MV-4-11 (cell line): ENCODE measurements at places on chromosomes 6 and 20.
A peak's percentile ranks its signal among the peaks of the same experiment; 100 is the strongest.

- DNase-seq, result no peak
Observed at GRCh38 chr6:39493174-39493573, 170.7 kb upstream of the KCNK16 start.

- DNase-seq, result no peak
Observed at GRCh38 chr6:152749336-152749735, 1.3 kb upstream of the VIP start.

GRCh38 chr6:83127976-83128375 is 60.5 kb downstream of the DOP1A start:
- DNase-seq, result no peak

DNA sequence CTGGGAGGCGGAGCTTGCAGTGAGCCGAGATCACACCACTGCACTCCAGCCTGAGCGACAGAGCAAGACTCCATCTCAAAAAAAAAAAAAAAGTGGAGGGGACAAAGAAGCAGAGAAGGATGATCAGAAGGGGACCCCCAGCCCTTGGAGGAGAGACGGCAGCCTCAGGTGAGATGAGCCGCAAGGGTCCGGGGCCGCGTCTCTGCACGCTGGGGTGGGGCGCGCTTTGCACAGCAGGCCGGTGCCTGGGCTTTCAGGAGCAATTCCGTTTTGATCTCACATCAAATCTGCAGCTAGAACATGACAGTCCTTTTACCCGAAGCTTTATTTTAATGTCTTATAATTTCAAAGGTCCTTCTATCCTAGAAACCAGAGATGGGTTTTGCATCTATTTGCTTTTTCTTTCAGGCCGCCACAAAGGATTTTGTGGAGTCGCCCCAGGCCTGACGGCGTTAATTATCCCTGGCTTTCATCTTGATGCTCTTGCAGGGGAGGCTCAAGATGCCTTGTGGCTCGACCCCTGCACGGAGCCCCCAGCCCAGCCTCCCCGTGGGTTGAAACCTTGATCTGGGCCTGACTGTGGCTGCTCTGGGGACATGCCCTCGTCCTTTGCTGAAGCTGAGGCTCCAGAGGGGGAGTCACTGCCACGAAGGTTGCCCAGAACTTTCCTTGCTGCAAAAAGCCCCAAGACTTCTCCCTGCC is 17.3 kb downstream of the HRH3 start:
- no peak for DNase-seq

GRCh38 chr6:28758046-28758817 is 165.6 kb downstream of the TRIM27 start:
- DNase-seq, result peak; percentile 25

- no peak for DNase-seq
Observed at GRCh38 chr20:24405810-24406209, 63.6 kb upstream of the SYNDIG1 start.

GRCh38 chr6:104500265-104500664 is 359.5 kb downstream of the HACE1 start:
- no peak for DNase-seq

GRCh38 chr6:36546308-36546919 is 865 bp downstream of the STK38 start:
- DNase-seq, result no peak

- DNase-seq, result no peak
Observed at GRCh38 chr6:35027807-35028206, 113.3 kb downstream of the TCP11 start.

DNA sequence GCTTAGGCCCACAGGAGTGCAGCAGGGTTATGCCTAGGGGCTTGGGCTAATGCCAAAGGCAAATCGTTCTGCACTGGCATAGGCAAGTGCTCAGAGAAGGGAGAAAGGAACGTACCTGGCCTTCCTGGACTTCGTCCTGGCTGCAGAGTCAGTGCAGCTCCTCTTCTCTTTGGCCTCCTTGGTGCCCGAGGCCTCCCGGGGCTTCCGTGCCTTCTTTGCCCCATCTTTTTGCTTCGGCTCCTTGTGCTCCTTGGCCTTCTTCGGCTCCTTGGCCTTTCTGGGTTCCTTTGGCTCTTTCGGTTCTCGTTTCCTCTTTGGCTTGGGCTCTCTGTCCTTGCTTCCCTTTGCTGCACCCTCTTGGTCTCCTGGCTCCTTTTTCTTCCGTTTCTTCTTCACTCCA is 85.2 kb downstream of the CHD6 start:
- peak; percentile 61 for DNase-seq

- DNase-seq, result no peak
Observed at GRCh38 chr20:25221592-25222460, 26.1 kb upstream of the PYGB start.

GRCh38 chr6:137708481-137708880 is 158.6 kb upstream of the TNFAIP3 start:
- DNase-seq, result no peak

DNA sequence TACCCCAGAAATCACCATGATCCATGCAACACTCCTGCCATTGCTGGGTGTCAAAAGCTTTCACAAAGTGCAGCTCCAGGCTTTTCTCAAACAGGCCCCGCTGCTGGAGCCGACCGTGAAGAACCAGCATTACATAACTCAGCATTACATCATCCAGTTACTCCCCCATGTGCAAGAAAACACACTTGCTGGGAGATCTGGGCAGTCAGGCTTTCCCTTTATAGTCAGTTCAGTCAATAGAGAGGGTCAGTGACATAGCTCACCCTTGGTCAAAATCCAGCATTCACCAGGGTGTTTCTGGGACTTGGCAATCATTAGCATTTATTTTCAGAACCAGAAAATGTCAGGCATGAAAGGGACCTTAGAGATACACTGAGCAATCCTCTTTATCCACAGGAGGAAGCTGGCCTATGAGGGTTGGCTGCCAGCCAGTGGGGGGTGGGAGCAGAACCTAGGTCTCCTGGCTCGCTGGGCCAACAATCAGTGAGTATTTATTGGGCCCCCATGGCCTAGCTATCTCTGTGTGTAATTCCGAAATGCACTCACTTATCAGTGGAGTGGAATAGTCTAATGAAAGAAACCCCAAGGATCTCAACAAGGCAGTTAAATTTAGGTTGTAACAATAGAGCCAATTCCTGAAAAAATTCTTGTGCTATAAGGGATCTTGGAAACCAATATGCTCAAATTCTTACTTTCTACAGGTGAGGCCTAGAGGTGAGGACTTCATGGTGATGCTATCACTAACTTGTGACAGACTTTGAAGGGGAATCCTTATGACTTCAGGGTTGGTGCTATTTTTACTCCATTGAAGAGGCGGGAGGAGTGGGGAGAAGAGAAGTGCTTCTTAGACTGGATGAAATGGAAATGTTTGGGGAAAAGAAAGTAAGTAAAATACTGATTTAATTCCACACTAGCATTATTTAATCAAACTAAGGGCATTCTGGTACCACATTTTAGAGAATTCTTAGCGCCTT is 54.6 kb downstream of the LYRM4 start:
- DNase-seq, result peak; percentile 79

DNA sequence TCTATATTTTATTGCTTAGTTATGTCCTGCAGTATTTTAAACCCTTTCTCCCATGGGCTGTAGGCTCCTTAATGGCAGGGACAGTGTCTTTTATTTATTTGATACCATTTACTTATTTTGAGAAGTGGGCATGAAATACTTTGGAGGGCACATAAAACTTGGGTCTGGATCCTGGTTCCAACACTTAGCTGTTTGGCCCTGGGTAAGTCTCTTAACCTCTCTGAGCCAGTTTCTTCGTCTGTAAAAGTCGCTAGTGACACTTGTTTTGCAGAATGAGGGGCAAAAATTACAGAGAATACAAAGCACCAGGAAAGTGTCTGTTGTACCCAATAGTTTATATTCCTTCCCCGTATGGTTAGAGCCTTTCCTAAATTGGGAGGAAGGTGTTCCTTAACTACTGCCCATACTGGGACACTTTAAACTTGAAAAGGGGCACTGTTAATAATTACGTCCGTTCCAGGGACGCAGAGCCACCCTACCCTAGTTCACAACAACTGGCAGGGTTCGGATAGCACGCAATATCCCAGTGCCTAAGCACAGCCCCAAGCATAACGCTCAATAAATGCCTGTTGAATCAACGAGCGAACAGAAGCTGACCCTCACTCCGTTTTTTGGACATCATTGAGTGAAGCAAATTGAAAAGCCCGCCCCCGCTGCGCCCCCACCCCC is 6.0 kb upstream of the ARMC12 start:
- DNase-seq, result no peak

GRCh38 chr6:134288538-134289203 is 29.2 kb downstream of the SGK1 start:
- peak; percentile 87 for DNase-seq

DNA sequence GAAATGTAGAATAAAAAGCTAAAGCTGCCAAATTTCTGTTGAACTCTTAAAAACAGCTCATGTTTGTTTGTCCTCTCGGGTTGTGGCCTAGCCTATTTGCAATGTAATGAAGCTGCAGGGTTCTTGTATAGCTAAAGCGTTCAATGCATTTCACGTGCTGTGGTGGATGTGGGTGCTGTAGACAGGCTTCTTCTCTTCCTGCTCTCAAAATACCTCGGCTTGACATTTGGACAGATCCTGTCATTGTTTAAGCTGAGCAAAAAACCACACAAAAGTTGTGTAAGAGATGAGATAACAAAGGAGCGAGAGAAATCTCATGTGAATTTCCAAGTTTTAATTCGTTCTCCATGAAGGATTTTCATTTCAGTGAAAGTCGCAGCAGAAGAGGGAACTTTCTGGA is 196.3 kb upstream of the UST start:
- peak; percentile 81 for DNase-seq

DNA sequence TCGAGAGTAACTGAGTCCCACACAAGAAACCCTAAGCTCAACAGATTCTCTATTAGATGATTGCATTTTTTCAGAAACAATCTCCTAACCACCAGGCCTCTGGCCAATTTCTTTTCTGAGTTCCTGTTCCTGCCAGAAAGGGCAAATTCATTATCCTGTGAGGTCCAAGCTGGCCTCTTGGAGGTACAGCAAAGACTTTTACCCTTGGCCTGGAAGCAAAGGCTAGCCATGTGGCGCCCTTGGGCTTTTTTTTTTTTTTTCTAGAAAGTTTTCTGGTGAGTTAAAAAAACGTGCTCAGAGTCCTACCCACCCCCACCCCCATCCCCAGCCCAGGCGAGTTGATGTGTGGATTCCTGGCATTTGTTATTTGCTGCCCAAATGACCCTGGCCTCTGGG is 59.0 kb upstream of the EEF1A1 start:
- DNase-seq, result peak; percentile 60

DNA sequence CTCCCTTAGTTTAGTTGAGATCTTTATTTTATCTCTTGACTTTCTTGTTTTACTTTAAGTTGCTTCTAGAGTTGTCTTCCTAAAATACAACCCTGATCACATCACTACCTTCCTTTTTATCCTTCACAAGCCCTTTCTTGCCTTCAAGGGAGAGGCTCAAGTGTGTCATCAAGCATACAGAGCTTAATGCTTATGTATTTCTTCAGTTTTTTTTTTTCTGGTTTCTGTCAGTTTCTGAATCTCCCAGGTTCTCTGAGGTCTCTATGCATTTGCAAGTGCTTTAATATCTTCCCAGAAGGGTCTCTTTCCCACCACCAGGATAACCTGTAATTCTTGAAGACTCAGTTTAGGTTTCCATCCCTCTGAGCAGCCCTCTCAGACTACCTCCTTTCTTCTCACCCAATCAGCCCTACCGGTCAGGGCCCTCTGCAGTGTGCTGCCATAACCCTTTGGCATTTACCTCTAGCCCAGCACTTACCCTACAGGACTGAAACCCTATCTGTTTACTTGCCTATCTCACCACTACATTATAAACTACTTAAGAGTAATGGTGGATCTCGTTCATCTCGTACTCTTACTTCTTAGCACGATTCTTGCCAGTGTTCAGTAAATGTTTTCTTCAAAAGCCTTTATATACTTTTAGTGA is 36.9 kb downstream of the EYA4 start:
- DNase-seq, result no peak

- DNase-seq, result no peak
Observed at GRCh38 chr6:168870982-168871381, 382.7 kb downstream of the THBS2 start.

DNA sequence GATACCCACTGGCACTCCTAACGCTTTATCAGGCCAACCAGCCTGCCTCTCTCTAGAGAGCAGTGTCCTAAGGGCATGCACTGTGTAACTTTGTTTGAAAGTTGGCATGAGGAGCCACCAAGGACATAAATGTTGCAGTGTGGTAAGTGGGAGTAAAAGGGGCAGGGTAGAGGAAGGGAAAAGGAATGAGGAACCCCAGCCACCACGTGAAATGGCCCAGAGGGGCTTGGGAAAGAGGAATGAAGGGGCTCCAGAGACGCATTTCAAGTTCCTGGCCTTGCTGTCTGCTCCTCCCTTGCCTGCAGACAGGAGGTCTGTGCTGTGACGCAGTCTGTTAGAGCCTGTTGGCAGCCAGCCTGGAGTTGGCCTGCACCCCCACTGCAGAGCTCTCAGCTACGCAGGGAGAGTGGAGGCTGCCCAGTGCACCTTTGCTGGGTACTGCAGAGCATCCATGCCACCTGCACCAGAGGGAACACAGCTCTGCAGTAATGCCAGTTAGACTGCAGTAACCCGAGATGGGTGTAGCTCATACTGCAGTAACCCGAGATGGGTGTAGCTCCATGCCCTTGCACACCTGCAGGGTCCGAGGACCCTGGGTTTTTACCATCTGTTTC is 86.8 kb upstream of the SNAP25 start:
- no peak for DNase-seq

DNA sequence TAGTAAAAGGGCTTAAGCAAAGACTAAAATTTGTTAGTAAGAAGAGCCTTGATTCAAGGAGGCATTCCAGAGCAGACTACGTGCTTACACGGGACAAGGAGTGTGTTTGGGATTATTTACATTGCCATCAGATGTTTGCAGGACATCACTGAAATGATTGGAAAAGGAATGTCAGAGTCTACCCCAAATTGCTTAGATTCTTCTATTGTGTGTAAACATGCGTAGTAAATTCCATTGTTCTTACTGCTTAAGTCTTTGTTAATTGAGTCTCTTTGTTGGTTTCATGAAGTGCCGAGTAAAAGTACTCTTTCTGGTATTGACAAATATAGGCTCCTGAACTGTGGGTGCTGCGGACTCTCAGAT is 60.5 kb downstream of the CD83 start:
- DNase-seq, result no peak

- no peak for DNase-seq
Observed at GRCh38 chr6:609905-610304, 47.0 kb downstream of the HUS1B start.

DNA sequence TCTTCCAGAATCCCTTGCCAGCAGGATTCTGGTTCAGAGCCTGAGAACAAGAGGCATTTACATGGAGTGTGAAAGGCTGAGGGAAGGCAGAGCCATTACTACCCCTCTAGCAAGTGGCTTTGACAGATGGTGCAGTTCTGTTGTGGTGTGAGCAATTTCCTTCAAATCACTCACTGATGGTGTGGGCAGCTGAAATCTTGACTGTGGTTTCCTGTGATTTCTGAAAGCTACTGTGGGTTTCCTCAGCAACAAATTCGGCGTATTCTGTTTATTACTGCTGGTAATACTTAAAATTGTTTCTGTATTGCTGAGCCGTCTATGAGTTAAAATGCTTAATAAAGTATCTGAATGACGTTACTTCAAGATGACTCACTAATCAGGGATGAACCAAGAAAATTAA is 181.5 kb upstream of the TCF21 start:
- peak; percentile 49 for DNase-seq

DNA sequence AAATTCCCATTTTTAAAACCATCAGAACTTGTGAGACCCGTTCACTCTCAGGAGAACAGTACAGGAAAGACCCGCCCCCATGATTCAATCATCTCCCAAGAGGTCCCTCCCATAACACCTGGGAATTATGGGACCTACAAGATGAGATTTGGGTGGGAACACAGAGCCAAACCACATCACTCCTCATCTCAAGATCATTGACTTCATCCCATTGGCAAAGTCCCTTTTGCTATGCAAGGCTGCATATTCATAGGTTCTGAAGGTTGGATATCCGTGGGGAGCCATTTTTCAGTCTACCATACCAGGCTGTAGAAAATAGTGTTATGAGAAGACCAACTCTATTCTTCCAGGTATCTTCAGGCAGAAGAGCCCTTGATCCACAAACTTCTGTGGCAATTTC is 219.1 kb downstream of the DOK5 start:
- no peak for DNase-seq
